ENCODE measurements at places on chromosomes 16 and 17.

- DNase-seq = no peak
Observed at GRCh38 chr16:3623642-3624041, 12.2 kb upstream of the SLX4 start.

GRCh38 chr16:49932434-49932833, 76.5 kb upstream of the ZNF423 start:
- DNase-seq = no peak

DNA sequence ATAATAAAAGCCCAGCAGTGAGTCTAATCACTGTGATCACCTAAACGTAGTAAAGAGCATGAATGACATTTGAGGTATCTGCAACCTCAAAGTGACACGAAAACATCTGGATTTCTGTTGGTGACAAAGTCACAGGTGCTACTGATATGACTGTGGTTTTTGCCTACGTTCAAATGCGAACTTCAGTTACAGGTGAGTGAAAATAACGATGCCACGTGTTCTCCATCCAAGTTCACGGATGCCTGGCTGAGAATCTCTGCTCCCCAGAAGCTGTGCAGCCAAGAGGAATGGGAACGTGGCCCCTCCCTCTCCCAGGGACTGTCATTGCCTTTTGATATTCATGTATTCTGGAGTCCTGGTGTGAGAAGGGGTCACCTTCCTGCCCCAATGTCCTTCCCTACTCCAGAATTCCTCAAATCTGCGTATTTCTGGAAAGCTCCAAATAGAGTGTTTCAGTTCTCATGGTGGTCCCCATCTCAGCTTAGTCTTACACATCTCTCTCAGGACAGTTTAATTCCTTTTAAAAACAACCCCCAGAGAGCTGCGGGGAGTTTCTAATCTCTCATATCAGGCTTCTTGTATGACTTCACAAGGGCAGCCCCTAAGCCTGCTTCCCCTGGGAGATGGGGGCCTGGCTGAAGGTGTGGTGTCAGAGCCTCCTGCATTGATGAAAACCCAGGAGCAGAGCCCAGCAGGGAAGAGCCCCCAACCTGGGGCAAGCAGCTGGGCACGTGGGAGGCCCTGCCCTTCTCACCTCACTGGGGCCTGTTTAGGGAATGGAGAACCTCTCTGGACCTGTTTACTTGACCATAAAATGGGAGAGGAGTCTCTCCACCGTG, 25.8 kb downstream of the PIK3R5 start:
- DNase-seq = no peak

- no peak for DNase-seq
Observed at GRCh38 chr16:85474621-85475217, 138.4 kb upstream of the GSE1 start.

GRCh38 chr17:48929812-48930165, 14.9 kb downstream of the SNF8 start:
- no peak for DNase-seq

- no peak for DNase-seq
Observed at GRCh38 chr17:50899005-50899460, 32.9 kb upstream of the TOB1 start.

GRCh38 chr17:71283486-71283885, 837.3 kb upstream of the SOX9 start:
- DNase-seq = no peak

GRCh38 chr17:67443931-67444595, 67.0 kb downstream of the PITPNC1 start:
- DNase-seq = no peak

Data from psoas muscle (tissue), 8 donors.